ENCODE measurements at places on chromosomes 2 and 18.

- no peak for DNase-seq
Measured at GRCh38 chr2:48080534-48081316, 174.4 kb upstream of the FBXO11 start.

GRCh38 chr2:233404222-233404621, 49.9 kb downstream of the DGKD start:
- DNase-seq: peak; percentile 58

- no peak for DNase-seq
Measured at GRCh38 chr2:109098251-109098920, 30.6 kb upstream of the SH3RF3 start.

DNA sequence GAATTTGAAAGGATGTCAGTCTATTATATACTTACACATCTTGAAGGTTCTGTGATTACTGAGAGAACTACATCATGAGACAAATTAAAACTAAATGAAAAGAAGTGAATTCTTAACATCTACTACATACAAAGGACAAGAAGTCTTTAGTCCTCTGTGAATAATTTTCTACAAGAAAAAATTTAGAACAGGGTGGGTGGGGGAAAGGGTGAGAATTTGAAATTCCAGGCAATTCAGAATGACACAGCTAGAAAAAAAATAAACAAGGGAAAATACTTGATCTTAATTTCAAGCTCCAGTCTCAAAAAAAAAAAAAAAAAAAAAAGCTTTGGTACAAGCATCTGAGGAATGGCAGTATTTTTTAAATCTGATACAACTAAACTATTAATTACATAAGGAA, 15.5 kb downstream of the CUL3 start:
- no peak for DNase-seq

GRCh38 chr2:209556354-209556961, 132.6 kb downstream of the MAP2 start:
- peak; percentile 53 for DNase-seq

Measured in D341Med (cell line).